ENCODE measurements at places on chromosomes 1 and 21. TPM values are rescaled to one million over a fixed set of nuclear protein-coding genes. Genes with fewer than 3 reads are reported as not detected.

The TNFRSF4 gene
- not detected for polyA plus RNA-seq

The FCN3 gene
- not detected for polyA plus RNA-seq

The RNU1-3 gene
- not detected for polyA plus RNA-seq

DNA sequence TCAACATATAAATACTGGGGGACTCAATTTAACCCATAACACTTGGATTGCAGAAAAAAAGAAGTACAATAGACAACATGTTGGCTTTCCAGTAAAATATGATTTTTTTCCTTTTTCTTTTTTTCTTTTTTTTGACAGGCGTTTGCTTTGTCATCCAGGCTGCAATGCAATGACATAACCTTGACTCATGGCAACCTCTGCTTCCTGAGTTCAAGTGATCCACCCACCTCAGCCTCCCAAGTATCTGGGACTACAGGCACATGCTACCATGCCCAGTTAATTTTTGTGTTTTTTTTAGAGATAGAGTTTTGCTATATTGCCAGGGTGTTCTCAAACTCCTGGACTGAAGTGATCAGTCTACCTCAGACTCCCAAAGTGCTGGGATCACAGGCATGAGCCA is 1512.0 kb upstream of the PRMT6 start:
- DNase-seq, result no peak

- no peak for DNase-seq
Measured at GRCh38 chr1:11245248-11245647, 17.1 kb downstream of the MTOR start.

DNA sequence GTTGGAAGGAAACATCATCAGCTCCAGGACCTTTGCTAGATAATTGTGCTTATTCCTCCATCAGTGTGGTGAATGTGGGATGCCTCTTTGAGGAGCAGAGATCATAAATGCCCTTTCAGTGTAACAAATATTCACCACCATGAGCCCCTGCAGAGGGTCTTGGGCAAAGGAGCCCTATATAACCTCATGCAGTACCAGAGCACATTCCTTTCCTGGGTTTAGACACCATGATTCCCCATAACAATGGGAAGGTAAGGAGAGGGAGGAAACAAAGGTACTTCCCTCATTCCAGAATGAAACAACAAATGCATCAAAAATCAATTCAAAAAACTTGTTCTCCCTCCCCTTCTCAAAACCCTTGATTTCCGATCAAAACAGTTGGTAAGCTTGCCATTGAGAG is 103.4 kb upstream of the PROX1 start:
- no peak for DNase-seq

DNA sequence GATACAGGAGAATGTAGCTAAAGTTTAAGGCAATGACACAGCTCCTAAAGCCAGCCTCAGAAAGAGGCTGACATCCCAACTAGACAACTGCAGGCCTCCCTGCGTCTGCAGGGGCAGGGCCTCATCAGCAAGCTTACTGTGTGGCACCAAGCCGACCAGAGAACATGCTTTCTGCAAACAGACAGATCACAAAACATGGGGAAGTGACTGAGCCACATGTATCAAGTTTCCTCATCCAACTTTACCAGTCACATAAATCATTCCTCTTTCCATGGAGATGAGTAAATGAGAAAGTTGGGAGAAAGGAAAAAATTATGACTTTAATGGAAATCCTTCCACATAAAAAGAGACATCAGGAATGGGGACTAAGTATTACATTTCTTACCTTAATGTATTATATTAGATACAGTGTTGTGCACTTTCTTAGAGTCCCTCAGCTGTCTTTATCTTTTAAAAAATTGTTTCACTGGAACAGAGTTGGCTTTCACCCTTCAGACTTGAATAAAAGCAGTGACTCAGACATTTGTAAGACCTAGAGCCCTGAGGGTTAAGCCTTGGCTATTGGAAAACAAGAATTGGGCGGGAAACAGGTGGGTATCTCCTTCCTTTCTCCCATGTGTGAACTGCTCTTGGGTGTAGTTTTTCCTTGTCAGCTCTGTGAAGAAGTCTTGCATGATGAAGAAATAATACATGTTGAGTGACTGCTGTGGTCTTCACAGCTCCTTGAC is 305.7 kb upstream of the SNX7 start:
- no peak for DNase-seq

DNA sequence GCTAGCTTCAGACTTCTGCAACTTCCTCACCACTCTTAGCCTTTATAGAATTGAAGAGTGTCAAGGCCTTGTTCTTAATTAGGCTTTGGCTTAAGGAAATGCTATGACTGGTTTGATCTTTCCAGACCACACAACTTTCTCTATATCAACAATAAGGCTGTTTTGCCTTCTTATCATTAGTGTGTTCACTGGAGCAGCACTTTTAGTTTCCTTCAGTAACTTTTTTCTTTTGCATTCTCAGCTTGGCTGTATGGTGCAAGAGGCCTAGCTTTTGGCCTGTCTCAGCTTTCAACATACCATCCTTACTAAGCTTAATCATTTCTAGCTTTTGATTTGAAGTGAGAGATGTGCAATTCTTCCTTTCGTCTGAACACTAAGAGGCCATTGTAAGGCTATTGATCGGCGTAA is 8.6 kb downstream of the PRKACB start:
- DNase-seq, result peak; percentile 13

DNA sequence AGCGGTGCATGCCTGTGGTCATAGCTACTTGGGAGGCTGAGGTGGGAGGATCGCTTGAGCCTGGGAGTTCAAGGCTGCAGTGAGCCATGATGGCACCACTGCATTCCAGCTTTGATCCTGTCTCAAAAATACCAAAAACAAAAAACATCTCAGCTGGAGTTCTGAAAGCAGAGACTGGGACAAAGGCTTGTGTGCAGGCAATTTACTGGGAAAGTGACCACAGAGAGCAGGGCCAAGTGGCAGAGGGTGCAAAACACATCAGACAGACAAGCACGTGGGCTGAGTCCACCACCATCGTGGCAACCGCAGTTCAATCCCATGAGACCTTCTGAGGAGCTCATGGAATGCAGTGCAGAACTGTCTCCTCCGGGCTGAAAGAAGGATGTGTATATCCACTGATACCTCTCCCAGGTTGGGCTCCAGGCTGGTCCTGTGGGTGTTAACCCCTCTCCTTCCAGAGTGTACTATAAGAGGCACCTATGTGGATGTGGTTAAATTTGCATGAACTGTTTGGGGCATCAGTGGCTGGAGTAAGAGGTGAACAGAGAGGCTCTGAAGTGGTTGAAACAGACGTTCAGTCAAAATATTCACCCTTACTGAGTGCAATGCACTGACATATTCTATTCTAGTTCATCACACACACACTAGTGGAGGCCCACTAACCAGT is 10.8 kb downstream of the PIGP start:
- no peak for DNase-seq

- no peak for DNase-seq
Measured at GRCh38 chr21:26115899-26116298, 54.7 kb downstream of the APP start.

DNA sequence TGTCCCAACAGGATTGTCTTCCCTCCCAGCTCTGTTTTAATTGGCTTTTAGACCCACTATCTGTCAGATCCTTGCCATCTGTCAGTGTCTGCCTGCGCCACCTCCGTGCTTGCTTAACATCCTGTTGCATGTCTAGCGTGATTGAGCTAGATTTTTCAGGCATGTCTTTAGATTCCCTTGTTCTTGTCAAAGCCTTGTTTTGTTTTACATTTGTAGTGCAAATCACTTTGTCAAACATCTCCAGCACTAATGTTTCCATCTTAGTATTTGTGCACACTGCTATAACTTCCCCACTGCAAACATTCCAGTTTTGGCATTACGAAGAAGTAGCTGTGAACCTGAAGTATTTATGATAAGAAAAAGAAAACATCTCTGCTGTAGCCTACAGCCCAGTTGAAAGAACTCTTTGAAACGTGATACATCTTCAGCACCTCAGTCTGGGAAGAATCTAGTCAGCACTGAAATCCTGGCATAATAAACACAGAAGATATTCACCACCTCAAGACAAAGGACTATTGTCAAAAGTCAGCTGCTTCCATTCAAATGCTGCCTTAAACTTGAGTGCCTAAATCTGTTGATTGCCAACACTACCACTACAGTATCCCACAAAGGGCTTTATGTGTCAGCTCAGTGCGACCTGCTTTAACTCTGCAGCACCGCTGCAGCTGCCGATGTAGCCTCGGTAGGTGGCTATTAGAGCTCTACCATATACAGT is 105.0 kb downstream of the FNBP1L start:
- no peak for DNase-seq
